NK-92 treated with Interleukin-12 subunit alpha and Interleukin-12 subunit beta, amount 100 ng/mL, for 24 hours (cell line): ENCODE measurements at places on chromosomes 5 and 9.

GRCh38 chr9:121855476-121855875, 204.0 kb downstream of the DAB2IP start:
- no peak for DNase-seq

DNA sequence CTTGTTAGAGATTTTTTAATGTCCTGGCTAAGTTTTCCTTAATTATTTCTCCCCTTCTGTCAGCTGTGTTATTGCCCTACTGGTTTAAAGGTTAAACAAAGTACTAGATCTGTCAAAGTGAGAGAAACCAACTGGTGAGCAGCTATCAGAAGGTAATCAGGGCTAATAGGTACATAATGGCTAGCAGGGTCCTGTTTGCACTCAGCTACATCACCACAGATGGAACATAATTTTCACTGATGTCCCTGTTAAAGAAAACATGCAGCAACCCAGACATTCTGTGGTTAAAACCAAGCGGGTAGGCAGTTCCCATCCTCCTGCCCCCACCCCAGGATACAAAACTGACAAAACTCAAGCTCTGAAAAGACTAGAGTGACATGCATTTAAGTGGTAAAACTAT, 473.9 kb downstream of the NR2F1-AS1 start:
- DNase-seq = no peak

- no peak for DNase-seq
Observed at GRCh38 chr9:126615245-126615790, 1.6 kb downstream of the LMX1B start.

- no peak for DNase-seq
Observed at GRCh38 chr9:4490705-4491625, 697 bp downstream of the SLC1A1 start.

- peak; percentile 53 for DNase-seq
Observed at GRCh38 chr5:59587489-59588337, 305.8 kb downstream of the PDE4D start.

DNA sequence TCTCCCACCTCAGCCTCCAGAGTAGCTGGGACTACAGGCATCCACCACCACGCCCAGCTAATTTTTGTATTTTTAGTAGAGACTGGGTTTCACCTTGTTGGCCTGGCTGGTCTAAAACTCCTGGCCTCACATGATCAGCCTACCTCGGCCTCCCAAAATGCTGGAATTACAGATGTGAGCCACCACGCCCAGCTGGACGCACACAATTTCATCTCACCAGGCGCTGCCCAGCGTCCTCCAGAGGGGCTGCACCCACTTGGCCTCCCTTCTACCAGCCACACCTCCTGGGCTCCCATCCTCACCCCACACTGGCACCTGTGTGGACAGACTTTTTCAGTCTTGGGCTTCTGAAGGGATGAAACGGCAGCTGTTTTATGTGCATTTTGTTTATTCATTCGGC, 3.8 kb upstream of the EXOC3 start:
- DNase-seq = no peak

DNA sequence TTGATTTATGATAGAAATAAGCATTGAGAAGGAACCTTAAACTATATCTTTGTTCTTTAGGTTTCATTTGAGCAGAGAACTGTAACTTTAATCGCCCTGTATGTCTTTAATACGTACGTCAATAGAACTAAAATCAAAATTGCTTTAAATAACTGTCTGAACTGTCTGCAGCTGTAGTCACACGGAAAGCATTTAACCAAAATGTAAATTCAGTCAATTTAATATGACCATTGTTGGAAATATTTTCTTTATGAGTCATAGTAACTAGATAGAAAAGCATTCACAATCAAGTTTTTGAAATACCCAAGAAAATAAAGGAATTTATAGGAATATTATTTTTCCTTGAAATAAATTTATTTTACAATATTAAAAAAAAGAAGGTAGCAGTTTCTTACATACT, 157.1 kb upstream of the CDH6 start:
- no peak for DNase-seq
